ENCODE measurements at places on chromosomes 2 and 18. TPM values are rescaled to one million over a fixed set of nuclear protein-coding genes. Genes with fewer than 3 reads are reported as not detected.

CENPA gene
- total RNA-seq: 33.1 TPM

GRCh38 chr2:150690261-150690660, 202.8 kb upstream of the RND3 start:
- peaks cover 3% of the 10 kb centered on the region for H3K4me1 ChIP-seq
- no peaks in the 10 kb centered on the region for H3K27me3 ChIP-seq
- H3K36me3 ChIP-seq: no peaks in the 10 kb centered on the region
- no peak for DNase-seq

DNA sequence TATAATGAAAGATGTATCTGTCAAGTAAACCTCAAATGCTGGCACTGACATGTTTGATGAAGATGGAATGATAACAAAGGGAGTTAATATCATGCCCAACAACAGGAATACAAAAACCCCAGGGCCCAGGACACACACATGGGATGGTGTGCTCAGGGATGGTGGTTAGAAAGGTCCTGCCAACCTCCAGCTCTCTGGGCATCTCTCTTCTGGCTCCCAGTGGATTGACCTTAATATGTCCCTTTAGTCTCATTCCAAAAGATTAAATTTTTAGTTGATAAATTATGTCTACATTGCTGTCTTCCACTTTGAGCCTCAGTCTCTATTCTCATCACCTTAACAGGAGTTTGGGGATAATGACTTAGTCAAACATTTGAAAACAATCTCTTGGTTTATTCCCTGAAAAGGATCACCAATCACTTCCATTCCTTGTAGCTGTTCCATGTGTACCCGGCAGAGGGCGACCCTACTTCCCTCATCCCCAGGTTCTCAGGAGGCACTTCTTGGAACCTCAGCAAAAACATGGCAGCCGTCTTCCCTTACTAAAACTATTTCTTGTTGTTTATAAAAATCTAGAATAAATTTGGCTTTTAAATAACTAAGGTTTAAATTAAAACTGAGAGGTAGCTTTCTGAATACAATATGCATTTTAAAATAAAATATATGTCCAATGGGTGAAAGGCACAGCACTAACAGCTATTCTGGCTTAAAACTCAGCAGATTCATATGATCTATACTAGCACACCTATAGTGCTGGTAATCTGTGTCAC, 29.6 kb downstream of the MCEE start:
- no peak overlapping the region for H3K4me3 ChIP-seq
- no peak overlapping the region for H3K27ac ChIP-seq
- peak; percentile 66 for DNase-seq
- no peaks in the 10 kb centered on the region for H3K27me3 ChIP-seq
- H3K36me3 ChIP-seq: no peaks in the 10 kb centered on the region
- H3K4me1 ChIP-seq: no peaks in the 10 kb centered on the region

MEIS1 gene
- total RNA-seq: 26.5 TPM

RPRM gene
- not detected for total RNA-seq

DNA sequence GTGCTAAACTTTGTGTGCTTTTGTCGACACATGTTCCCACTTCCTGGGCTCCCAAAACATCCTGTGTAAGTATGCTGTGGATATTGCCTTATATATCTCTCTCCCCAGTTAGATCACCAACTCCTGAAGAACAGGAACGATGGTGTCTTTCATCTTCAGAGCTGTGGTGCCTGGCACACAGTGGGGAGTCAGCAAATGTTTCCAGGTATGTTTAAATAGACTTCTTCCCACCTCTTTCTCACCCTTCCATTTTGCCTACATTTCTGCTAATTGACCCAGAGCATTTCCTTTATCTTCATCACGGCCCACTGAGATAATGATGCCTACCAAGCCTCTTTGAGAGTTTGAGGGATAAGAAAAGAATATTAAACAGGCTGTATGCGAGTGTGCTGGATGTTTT, 60.7 kb downstream of the RND3 start:
- H3K27me3 ChIP-seq: no peaks in the 10 kb centered on the region
- H3K4me3 ChIP-seq: no peak overlapping the region
- H3K36me3 ChIP-seq: no peaks in the 10 kb centered on the region
- no peak for DNase-seq
- peaks cover 17% of the 10 kb centered on the region for H3K4me1 ChIP-seq

UGT1A5 gene
- total RNA-seq: not detected

DNA sequence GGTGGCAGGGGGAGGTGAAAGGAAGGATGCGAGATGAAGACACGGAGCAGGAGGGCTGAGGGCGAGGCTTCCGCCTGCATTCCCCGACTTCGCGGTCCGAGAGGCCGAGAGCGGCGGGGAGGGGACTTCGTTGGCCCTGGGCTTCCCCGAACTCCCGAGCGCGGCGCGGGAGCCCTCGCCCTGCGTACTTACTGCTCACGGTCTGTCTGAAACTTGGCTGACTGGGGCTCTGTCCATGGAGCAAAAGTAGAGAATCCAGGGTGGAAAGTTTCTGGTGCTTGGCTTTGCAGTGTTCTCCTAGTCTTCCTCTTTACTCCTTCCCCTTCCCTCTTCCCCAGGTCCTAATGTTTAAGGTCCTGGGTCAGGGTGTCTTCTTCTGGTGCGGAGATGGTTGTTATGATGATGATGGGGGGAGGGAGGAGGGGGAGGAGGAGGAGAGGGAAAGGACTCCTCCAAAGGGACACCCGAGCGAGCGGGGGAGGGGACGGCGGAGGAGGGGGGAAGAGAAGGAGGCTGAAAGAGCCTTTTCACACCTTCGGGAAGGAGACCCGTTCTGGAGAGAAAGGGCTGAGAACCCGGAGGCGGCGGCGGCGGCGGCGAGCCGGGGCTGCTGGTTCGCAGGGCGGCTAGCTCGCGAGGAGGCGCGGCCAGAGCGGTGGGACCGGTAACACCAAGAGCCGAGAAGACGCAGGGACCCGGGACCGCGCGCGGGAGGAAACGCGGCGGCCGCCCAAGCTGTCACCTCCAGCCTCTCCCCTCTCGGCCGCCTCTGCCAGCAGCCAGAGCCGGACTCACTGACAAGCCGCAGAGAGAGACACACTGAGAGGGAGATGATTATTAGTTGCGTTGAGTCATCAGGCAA, at the start of gene SATB2:
TSS of gene SATB2 (minus strand) at position 793 of the 862 bp plus-strand sequence. CDS start 1,902 bp downstream, outside the sequence.
- no peaks in the 10 kb centered on the region for H3K36me3 ChIP-seq
- H3K27ac ChIP-seq: no peak within 1 kb of the TSS
- peak; percentile 15 for DNase-seq
- H3K4me1 ChIP-seq: peaks cover 8% of the 10 kb centered on the region

- no peak for DNase-seq
- no peaks in the 10 kb centered on the region for H3K4me1 ChIP-seq
- no peaks in the 10 kb centered on the region for H3K36me3 ChIP-seq
These were observed 45.2 kb downstream of the ITGA6 start for GRCh38 chr2:172472446-172473033.

DNA sequence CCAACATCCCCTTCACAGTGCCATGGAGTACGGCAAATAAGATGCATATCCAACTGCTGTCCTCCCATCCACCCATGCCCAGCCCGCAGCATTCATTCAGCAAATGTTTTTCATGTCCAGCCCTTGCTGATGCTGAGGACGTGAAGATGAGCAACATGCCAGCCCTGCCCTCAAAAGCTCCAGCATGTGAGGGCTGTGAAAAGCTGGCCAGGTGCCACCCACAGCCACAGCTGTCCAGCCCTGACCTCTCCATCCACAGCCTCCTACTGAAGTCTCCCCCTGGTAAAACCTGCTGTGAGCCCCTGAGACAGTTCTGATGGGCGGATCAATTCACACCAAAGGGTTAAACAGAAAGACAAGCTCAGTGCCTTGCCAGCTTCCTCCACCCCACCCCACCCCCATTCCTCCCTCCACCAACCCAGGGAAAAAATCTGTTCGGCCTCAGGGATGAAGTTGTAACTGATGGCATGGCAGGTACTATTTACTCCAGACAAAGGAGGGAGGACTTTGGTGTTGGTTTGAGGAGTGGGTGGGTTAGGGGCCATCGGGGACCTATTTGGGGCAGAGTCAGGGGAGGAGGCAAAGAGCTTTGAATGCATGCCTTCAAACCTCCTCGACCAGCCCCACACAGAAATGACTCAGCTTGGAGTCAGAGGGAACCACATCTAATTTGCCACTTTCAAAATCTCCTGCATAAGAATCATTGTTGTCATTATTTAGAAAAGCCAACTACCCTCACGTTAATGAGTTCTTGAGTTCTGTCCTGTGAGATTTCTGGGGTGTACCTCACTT, 4.3 kb downstream of the ZBTB7C start:
- no peak for DNase-seq
- peaks cover 29% of the 10 kb centered on the region for H3K27me3 ChIP-seq
- H3K4me3 ChIP-seq: no peak overlapping the region
- no peaks in the 10 kb centered on the region for H3K4me1 ChIP-seq
- no peaks in the 10 kb centered on the region for H3K36me3 ChIP-seq

SPC25 gene
- total RNA-seq: 20.5 TPM

CYRIA gene
- total RNA-seq: 38.4 TPM

HOXD13 gene
- not detected for total RNA-seq

DNA sequence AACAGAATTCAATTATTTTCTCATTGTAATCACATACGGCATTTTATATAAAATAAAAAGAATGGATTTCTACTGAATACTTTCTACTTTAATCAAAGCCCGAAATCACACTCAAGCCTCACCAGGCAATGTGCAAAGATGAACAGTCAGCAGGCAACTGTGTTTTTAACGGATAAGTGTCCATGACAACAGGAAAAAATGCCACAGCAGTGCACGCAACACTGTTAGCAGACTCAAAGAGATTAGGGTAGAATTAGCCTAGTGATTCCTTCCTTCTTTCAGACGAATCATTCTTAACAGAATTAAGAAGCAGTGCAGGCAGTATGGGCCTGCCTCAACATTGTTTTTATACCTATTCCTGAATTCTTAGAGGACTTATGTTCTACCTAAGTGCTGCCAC, 135.6 kb downstream of the CDH2 start:
- H3K4me3 ChIP-seq: no peak overlapping the region
- no peaks in the 10 kb centered on the region for H3K36me3 ChIP-seq
- DNase-seq: no peak
- H3K4me1 ChIP-seq: peaks cover 17% of the 10 kb centered on the region
- no peak overlapping the region for H3K27ac ChIP-seq

ETAA1 gene
- 15.9 TPM for total RNA-seq

- no peaks in the 10 kb centered on the region for H3K27me3 ChIP-seq
- no peaks in the 10 kb centered on the region for H3K36me3 ChIP-seq
- H3K27ac ChIP-seq: no peak overlapping the region
These were observed 266.8 kb upstream of the LYPD1 start for GRCh38 chr2:132936791-132937190.

- H3K4me3 ChIP-seq: no peak overlapping the region
- H3K4me1 ChIP-seq: peaks cover 49% of the 10 kb centered on the region
- no peaks in the 10 kb centered on the region for H3K36me3 ChIP-seq
- DNase-seq: peak; percentile 95
These were observed 106.2 kb upstream of the RNF152 start for GRCh38 chr18:61998957-61999356.

DNA sequence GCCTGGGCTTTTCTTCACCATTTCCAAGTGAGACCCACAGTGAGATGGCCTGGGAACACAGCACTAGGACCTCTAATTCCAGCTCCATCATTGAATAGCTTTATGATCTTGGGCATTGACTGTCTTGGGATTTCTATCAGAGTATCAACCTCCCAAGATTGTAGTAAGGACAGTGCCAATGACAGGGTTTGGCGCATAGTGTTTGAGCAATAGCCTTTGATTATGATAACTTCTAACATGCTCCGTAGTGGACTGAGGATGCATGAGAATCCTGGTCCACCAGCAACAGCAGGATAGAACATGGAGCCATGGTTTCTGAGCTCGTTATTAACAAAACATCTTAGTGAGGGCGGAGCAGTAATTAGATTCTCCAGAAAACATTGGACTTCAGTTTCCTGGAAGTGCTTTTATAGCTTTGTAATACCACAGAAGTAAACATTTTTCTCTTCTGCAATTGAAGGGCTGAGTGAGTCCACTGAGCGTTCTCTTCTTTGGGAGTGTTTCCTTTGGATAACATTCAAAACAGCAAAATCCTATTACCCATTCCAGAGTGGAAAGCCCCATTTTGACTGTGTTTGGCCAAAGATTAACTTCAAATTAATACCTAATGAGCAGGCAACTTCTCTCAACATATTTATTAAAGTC, 63.7 kb downstream of the IL1R2 start:
- no peak overlapping the region for H3K27ac ChIP-seq
- no peaks in the 10 kb centered on the region for H3K36me3 ChIP-seq
- H3K4me3 ChIP-seq: no peak overlapping the region
- H3K4me1 ChIP-seq: peaks cover 8% of the 10 kb centered on the region

ST6GAL2 gene
- total RNA-seq: not detected

LRATD1 gene
- total RNA-seq: not detected

TXNDC2 gene
- total RNA-seq: not detected

- no peaks in the 10 kb centered on the region for H3K27me3 ChIP-seq
- no peaks in the 10 kb centered on the region for H3K4me1 ChIP-seq
- H3K4me3 ChIP-seq: no peak overlapping the region
- peaks cover 10% of the 10 kb centered on the region for H3K36me3 ChIP-seq
- no peak for DNase-seq
These were observed 7.3 kb downstream of the COQ10B start for GRCh38 chr2:197460649-197461048.

GRCh38 chr18:6963452-6964097, 154.0 kb downstream of the LAMA1 start:
- H3K27ac ChIP-seq: no peak overlapping the region
- H3K36me3 ChIP-seq: no peaks in the 10 kb centered on the region
- DNase-seq: no peak
- H3K4me3 ChIP-seq: no peak overlapping the region
- no peaks in the 10 kb centered on the region for H3K27me3 ChIP-seq

GRCh38 chr2:118687192-118687591, 160.3 kb downstream of the EN1 start:
- H3K4me1 ChIP-seq: no peaks in the 10 kb centered on the region
- no peak overlapping the region for H3K27ac ChIP-seq
- DNase-seq: no peak
- H3K4me3 ChIP-seq: no peak overlapping the region
- H3K36me3 ChIP-seq: no peaks in the 10 kb centered on the region

GRCh38 chr2:171566057-171566456, 43.8 kb downstream of the CYBRD1 start:
- no peak for DNase-seq
- no peaks in the 10 kb centered on the region for H3K4me1 ChIP-seq
- H3K27me3 ChIP-seq: peaks cover 6% of the 10 kb centered on the region
- no peak overlapping the region for H3K4me3 ChIP-seq

CYP1B1 gene
- total RNA-seq: not detected

- H3K4me3 ChIP-seq: no peak overlapping the region
- H3K27me3 ChIP-seq: no peaks in the 10 kb centered on the region
These were observed 121.0 kb downstream of the TFCP2L1 start for GRCh38 chr2:121164042-121164441.

ZSWIM2 gene
- not detected for total RNA-seq

TUBA3D gene
- total RNA-seq: not detected

- no peaks in the 10 kb centered on the region for H3K36me3 ChIP-seq
- H3K27me3 ChIP-seq: peaks cover 2% of the 10 kb centered on the region
- no peak for DNase-seq
- H3K27ac ChIP-seq: no peak overlapping the region
These were observed 18.1 kb upstream of the LYPD6B start for GRCh38 chr2:149020432-149020851.
